ENCODE measurements at places on chromosomes 16 and 17.

DNA sequence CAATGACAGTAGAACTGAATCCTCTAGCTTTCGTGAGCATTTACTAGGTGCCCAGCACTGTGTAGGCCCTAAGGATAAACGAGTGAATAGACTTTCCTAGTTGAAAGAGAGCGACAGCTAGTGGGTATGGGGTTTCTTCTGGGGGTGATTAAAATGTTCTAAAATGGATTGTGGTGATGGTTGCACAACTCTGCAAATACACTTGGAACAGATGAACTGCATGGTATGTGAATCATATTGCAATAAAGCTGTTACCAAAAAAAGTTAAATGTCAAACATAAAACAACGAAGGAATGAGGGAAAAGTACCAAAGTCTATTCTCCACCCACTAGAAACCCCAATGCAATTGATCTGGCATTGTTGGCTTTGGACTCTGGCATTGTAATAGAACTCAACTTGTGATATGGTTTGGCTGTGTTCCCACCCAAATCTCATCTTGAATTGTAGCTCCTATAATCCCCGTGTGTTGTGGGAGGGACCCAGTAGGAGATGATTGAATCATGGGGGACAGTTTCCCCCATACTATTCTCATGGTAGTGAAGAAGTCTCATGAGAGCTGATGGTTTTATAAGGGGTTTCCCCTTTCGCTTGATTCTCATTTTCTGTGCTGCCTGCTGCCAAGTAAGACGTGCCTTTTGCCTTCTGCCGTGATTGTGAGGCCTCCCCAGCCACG is 70.5 kb downstream of the MARF1 start:
- no peak for DNase-seq

DNA sequence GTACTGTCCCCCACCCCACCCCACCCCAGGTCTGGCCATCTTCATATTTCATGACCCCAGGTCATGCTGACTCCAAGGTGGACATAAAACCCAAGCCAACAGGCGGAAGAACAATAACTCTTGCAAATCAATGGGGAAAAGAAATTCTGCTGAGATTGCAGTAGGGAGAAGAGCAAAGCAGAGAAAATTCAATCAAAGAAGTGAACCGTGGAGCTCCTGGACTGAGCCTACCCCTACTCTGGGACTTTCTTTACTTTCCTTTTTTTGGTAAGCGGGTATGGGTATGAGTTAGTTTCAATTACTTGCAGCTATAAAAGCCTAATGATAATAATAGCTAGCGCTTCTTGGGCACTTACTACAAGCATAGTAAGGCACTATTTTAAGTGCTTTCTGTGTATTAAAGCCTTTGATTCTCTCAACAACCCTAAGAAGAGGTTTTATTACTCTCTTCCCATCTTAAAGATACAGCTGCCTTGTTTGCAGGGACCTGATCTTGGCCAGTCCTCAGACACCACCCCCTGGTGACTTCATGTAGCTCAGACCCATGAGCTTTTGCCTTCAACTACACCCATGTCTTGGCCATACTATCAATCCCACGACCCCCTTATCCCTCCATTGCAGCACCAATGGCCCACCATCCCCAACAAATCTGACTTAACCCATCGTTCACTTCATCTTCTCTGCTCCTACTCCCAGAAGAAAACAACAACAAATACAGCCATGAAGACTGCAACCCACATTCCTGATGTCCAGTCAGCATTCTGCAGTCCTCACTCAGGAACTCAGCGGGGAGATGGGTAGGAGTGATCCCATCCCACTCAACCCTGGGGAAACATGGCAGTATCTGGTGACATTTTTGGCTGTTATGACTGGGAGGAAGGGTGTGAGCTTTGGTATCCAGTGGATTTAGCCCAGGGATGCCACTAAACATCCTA is 4.4 kb downstream of the GGA2 start:
- no peak for DNase-seq

DNA sequence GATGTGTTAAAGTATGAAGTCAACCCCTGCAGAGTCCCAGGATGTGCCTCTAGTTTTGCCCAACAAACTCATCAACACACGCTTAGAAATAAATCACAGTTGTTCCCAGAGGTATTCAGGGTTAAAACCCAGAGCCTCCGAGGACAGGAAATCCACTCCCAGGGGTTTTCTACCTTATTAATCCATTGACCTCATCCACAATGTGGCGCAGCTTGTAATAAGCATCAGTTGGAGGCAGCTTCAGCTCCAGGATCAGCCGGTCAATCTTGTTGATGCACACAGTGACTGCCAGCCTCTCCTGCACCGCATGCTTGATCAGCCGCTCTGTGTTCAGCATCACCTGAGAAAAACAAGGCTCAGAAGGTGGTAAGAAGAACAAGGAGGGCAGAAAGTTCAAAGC is 23.5 kb downstream of the EFTUD2 start:
- DNase-seq, result no peak

GRCh38 chr16:3787924-3788661 is 70.8 kb upstream of the TRAP1 start:
- DNase-seq, result no peak

DNA sequence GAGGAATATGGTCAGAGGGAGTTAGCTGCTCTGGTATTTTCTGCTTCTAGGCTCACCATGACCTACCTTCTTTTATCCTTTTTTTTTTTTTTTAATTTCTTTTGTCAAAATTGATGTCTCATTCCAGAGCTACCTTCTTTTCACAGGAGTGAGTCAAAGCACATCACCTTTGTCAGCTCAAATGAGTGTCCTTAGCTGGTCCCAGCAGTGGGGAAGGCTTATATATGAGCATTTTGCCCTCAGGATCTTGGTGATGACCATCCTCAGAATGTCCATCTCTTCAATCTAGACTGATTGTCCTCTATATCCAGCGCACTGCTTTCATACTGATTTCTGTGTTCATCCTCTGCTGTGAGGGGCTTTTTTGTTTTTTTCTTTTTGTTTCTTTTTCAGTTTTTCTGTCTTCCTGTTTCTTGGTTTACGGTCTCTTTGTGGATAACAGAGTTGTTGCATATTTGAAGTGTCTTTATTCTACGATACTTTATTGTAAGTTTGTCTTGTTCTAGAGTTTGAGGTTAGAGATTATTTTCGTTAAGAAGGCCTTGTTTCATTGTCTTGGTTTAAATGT is 24.9 kb downstream of the CBFB start:
- no peak for DNase-seq
